NCI-H460 (cell line): ENCODE measurements at places on chromosomes 5 and 9.

- DNase-seq: no peak
These were observed 99.1 kb upstream of the PPP1R26 start for GRCh38 chr9:135380311-135380960.

- DNase-seq: no peak
These were observed 23.7 kb downstream of the CWC27 start for GRCh38 chr5:64792469-64792868.

- DNase-seq: no peak
These were observed 1.7 kb downstream of the FREM1 start for GRCh38 chr9:14908295-14909180.

DNA sequence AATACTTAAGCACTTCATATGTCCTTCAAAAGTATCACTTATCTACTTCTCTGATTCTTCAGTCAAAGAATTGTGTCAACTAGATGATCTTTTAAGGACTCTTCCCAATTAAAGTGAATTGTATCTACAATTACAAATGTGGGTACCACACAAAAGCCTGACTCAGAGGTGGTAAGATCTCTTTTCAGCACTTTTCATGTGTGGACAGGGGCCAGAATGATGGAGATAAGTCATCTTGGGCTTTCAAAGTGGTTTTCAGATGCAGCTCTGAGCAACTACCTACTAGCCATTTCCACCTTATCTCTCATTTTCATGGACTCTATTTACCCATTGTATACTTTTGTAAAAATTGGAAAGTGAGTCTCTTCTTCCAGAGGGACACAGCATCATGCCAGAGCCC is 8.4 kb downstream of the COX7C start:
- DNase-seq: no peak

DNA sequence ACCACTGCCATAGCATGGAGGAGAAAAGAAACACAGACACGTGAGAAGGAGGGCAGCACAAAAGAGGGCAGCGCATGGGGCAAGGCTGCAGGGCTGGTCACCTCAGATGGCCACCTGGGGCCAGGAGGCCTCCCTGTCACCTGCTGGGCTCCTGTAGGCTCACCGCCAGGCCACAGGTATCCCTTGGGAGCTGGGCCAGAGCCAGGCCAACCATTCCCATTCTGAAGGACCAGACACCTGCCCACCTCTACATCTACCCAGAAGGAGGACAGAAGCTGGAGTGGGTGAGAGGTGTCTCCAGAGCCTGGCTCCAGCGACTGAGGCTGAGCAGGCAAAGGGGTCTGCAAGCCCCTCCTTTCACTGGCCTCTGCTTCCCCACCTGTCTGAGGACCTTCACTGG is 103.1 kb downstream of the PAX5 start:
- no peak for DNase-seq

DNA sequence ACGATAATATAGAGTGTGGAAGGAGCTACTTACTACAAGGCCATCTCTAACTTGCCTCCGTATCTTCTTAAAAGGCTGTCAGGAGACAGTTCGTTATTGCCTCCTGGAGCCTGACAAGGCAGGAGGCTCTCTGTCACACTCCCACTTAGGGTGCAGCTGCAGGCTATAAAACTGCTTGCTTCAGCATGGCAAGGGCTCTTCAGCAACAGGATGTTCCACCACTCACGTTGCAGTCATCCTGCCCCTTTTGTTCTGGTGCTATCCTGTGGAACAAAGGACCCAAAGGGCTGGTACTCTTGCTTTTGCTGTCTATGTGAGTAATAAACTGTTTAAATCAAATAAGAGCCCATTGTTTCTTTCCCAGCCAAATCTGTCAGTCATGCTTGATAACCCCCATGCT is 508.9 kb downstream of the NTRK2 start:
- DNase-seq: no peak

DNA sequence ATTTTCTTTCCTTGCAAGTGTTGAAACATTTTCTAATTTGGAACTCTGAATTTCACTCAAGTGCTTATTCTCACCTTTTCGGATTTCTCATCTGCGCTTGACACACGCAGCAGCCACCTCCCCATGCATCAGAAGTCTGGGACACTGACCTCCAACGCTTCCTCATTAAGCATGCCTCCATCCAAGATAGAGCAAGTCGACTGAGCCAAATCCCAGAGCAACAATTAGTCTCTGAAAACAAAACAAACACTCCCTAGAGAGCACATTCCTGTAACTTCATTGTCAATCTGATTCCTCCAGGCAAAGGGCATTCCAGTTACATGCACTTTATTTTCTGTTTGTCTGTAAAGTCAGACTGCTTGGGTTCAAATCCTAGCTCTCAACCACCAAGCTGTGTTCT is 5.7 kb downstream of the CD180 start:
- no peak for DNase-seq

GRCh38 chr5:119036101-119036762 is 34.7 kb upstream of the DMXL1 start:
- peak; percentile 51 for DNase-seq

GRCh38 chr5:58497386-58497785 is 6.2 kb downstream of the GAPT start:
- no peak for DNase-seq

DNA sequence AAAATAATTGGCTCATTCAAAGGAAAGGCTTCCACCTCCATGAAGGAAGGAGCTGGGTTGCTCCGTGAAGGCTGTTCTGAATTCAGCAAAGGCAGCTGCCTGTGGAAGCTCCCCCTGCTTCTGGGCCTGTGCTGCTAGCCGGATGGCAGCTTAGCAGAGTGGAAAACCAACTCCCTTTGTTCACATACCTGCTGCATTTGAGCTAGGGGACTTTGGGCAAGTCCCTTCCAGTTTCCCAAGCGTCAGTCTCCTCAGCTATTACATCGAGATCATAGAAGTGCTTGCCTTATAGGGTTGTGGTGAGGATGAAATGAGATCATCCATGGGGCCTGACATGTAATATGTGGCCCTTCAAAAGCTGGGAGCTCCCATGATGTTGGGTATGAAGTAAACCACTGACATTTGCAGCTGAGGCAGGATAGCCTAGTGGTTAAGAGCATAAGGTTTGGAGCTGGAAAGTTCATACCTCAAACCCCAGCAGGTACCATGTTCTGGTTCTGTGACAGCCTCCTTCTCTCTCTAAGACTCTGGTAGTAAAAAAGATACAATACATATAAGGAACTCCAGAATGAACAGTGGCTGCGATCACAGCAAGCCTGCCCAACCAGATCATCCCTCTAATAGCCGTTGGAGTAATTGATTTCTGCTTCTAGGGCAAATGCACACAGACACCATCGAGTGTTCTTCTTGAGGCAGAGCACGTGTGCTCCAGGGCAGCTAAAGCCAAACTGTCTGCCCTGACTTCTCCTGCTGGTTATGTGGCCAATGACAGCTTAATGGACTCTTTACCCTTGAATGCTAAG is 11.0 kb upstream of the DENND1A start:
- DNase-seq: no peak

DNA sequence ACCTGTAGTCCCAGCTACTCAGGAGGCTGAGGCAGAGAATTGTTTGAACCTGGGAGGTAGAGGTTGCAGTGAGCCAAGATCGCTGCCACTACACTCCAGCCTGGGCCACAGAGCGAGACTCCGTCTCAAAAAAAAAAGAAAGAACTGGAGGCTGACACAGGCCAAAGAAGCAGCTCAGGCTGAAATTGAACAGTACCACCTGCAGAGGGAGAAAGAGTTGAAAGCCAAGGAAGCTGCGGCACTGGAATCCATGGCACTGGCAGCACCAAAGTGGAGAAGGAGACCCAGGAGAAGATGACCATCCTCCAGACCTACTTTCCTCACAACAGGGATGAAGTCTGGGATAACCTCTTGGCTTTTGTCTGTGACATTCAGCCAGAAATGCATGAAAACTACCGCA is 11.3 kb upstream of the TMEM141 start:
- DNase-seq: no peak

DNA sequence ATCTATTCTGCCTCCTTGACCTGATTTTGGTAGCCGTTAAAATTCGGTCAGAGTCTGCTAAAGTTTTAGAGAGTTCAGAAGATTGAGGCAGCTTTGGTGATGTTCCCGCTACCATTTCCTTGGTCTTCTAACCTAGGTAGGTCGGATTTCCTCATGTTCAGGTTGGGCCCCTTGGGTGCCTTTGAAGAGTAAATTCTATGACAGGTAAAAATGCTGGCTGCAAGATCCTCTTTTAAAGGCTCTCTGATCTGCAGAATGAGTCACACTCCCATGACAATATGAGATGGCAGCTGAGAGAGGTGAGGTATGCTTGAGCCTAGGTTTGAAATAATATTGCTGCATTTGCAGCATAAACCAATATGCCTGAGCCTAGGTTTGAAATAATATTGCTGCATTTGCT is 198.9 kb downstream of the TSSK1B start:
- DNase-seq: no peak

GRCh38 chr5:78546276-78546996 is 102.1 kb downstream of the LHFPL2 start:
- no peak for DNase-seq

GRCh38 chr5:111863801-111864200 is 106.8 kb upstream of the NREP start:
- no peak for DNase-seq
